ENCODE measurements at places on chromosomes 2 and 18. TPM values are rescaled to one million over a fixed set of nuclear protein-coding genes. Genes with fewer than 3 reads are reported as not detected.

The AMER3 gene
- total RNA-seq, result not detected

- no peak for DNase-seq
Measured at GRCh38 chr2:65177751-65178442, 48.0 kb upstream of the RAB1A start.

DNA sequence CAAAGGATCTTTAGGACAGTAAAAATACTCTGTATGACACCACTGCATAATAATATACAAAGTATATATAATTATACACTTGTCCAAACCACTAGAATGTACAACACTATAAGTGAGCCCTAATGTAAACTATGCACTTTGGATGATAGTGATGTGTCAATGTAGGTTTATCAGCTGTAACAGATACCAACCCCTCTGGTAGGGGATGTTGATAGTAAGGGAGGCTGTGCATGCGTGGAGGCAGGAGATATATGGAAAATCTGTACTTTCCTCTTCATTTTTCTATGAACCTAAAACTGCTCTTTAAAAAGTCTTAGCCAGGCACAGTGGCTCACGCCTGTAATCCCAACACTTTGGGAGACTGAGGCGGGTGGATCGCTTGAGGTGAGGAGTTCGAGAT is 37.5 kb upstream of the SP3 start:
- no peak for DNase-seq

- no peak for DNase-seq
Measured at GRCh38 chr2:229350883-229351282, 79.8 kb upstream of the PID1 start.

The DRC1 gene
- 6.8 TPM for total RNA-seq

DNA sequence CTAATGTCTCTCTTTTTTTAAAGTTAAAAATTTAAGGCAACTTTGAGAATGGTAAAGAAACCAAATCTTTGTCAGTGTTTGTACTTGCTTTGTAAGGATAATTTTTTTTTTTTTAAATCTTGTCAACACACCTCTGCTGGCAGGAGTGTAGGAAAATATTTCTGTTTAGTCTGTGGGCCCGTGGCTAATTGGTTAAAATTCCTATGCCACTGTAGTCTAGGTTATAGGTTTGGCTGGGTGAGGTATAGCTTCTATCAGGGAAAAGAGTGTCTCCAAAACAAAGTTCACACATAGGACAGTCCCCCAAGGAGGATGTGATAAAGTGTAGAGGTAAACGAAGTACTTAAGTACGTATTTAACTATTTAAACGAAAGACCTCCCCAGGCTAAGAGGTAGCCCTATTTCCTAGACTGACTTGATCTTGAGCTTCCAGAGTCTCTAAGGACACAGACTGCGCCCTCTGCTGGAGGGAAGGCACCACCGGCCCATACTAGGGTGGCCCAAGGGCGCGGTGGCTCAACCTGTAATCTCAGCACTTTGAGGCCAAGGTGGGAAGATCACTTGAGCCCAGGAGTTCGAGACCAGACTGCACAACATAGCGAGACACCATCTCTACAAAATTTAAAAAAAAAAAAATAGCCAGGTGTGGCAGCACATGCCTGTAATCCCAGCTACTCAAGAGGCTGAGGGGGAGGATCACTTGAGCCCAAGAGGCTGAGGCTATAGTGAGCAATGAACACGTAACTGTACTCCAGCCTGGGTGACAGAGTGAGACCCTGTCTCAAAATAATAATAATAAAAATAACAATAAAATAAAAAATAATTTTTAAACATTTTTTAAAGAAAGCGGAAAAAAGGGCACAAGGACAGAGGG is 8.9 kb downstream of the TEX44 start:
- DNase-seq, result peak; percentile 92

DNA sequence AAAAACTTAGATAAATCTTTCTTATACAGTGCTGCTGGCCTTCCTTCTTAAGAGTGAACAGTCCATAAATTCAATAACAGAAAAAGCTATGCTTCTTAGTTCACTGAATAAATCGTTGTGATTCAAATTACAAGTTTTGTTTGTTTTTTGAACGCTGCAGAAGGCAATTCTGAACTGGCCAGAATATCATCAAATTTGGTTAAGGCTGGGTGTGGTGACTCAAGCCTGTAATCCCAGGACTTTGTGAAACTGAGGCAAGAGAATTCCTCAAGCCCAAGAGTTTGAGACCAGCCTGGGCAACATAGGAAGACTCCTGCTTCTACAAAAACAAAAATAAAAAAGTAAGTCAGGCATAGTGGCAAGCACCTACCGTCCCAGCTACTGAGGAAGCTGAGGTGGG is 111.2 kb upstream of the SLC39A10 start:
- DNase-seq, result no peak

The PARD6G gene
- total RNA-seq, result 7.3 TPM
